ENCODE measurements at places on chromosomes 6 and 20.

GRCh38 chr6:50390416-50390815 lies 322.9 kb upstream of the TFAP2D start:
- no peak for DNase-seq

GRCh38 chr20:32773855-32774254 lies 11.7 kb downstream of the DNMT3B start:
- no peak for DNase-seq

- DNase-seq: no peak
Observed at GRCh38 chr6:61044011-61044410, 1242.0 kb downstream of the KHDRBS2 start.

DNA sequence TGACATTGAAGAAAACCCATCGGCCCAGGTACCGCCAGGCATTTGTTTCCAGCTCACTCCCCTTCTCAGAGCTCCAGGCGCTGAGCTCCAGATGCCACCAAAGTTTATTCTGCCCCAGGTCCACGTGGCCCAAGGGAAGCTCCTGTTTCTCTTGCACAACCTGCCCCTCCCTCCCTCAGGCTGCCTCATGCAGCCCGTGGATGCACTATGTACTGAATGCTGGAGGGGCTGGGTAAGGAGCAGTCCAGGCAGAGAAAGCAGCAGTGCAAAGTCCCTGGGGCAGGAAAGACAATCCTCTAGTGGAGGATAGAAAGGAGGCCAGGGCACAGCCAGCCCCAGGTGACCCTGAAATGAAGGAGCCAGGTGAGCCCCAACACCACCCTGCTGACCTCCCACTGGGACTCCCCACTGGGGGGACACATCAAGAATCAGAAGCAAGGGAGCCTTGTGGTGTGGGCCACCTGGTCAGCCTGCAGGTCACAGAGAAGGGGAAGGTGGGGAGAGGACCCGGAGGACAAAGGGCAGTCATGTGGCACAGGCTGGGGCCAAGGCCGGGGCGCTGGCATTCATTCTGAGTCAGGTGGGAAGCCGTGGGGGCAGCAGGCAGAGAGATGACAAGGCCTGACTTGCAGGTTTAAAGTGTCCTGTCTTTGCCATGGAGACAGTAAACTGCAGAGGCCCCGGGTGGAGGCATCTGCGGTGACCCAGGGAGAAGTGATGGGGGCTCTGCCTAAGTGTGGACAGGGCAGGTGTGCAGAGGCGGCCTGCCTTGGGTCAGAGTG lies 230.1 kb downstream of the PREX1 start:
- no peak for DNase-seq

- DNase-seq: no peak
Observed at GRCh38 chr6:36605560-36606391, 11.6 kb downstream of the SRSF3 start.

GRCh38 chr20:58127701-58128111 lies 100.7 kb downstream of the ANKRD60 start:
- no peak for DNase-seq

DNA sequence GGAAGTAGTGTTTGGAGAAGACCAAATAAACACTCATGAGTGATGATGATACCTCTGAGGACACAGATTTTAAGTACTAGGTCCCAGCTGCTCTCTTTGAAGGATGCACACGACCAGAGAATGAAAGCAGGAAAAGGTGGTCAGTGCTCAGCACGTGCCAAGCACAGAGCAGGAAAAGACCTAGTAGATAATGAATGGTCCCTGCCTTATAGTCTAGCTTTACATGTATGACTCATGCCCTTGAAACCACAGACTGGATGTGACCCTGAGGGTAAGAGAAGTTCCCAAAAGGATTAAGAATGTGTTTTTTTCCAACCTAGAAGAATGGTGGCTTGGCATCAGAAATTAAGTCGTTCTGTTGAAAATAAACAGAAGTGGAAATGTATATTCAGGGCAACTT lies 2.8 kb upstream of the MC3R start:
- no peak for DNase-seq

DNA sequence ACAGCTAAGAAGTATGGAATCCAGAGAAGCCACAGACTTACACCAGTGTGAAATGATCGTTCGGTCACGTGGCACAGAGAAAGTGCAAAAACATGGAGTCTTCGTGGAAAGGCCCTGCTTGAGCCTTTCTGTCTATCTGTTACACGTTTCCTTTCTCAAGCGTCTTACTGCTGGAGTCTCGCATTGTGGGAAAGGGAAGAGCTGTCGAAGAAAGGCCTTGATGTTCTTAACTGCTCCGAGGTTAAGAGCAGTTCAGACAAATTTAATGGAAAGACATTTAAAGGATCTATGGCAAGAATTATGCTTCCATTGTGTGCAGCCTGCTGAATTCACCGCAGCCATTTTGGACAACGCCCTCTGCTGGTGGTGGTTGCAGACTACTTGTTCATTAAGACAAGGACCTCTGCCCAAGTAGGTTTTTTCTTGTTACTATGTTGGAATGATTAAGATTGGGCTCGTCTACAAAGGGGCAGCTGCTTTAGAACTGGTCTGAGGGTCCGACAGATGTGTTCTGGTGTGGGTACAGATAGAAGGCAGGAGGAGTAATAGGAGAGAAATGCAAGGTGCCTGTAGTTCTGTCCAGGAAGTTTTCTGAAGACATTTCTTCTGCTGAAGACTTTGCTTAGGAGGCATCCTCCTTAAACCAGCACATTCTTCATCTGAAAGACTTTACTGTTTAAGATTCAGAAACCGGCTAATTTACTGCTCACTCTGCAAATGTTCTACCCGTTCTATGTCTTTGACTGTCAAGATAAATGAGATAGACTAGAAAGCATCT lies 24.7 kb upstream of the CCN6 start:
- DNase-seq: peak; percentile 25

DNA sequence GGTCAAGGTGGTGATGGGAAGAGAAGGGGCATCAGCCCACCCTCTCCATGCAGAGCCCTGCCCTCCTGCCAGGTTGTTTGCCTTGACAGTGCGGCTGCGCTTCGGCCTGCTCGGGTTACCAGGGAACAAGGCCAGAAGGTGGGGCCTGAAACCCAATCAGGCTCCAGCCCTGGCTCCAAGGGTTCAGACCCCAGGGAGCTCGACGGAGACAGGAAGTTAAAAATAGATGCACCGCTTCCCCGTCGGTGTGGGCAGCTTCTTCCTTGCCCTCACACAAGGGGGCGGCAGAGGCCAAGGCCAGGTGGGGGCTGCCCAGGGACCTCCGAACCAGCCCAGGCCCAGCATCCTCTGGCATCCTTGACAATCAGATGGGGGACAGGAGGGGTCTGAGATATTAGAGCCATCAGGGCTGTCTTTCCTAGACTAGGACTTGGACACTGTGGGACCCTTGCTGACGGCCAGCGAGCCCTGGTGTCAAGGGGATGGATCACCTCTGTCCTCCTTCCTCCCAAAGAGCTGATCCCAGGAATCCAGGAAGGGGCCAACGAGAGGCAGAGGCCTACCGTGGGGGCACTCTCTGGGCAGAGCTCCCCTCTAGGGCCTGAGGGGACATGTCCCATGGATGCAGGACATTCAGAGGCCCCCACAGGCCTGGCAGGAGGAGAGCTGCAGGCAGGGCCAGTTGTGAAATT lies 65.2 kb downstream of the RIPOR3 start:
- peak; percentile 20 for DNase-seq

- DNase-seq: no peak
Observed at GRCh38 chr6:45987856-45988255, 27.8 kb downstream of the CLIC5 start.

GRCh38 chr6:90315986-90316385 lies 19.3 kb upstream of the BACH2 start:
- no peak for DNase-seq

DNA sequence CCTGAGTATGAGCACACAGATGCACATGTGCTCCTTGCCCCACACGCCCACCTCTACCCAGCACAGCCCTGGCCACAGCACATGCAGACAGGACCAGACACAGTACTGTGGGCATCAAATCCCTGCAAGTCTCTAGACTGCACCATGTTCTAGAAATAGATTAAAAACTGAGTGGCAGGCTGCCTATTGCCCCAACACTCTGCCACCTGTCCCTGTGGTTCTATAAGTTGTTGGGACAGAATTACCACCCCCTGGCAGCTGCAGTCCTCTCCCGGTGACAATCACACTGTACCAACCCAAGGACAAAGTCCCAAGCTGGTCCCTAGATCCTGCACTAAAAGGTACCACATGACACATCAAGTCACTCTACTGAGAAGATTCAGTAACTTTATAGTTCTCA lies 70.2 kb downstream of the B3GAT2 start:
- no peak for DNase-seq

- no peak for DNase-seq
Observed at GRCh38 chr6:13248053-13248452, 80.3 kb downstream of the TBC1D7 start.

DNA sequence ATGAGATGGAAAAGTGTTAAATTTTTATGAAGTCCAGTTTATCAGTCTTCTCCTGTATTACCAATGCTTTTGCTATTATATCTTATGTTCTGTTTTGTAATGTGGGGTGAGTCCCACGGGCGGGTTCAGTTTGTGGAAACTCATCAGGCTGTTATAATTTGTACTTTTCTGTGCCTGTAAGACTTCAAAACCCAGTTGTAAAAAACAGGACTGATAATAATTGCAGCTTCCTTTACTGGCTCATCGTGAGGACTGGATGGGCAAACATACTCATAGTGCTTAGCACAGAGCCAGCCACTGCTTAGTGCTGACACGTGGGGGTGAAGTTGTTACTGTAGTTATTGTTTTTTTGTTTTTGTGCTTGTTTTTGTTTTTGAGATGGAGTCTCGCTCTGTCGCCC lies 45.6 kb downstream of the TGM2 start:
- no peak for DNase-seq

GRCh38 chr20:341682-342081 lies 5.2 kb upstream of the NRSN2 start:
- no peak for DNase-seq

DNA sequence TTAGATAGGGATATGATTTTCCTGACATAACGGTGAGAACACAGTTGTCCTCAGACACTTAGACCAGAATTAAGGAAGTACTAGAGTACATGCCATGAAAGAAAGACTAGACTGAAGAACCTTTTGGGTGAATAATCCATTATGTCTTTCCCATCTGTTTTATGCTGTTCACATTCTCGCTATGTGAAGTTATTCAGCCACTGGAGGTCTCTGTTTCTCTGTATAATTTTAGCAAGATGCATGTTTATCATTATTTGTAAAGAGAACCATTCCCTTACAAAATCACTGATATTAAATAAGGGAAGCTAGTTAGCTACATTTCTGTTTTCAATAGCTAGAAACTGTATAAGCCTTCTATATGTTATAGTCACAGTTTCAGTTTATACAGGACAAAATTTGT lies 391.9 kb downstream of the CD109 start:
- DNase-seq: no peak

- DNase-seq: no peak
Observed at GRCh38 chr6:14280006-14280510, 162.5 kb downstream of the CD83 start.

DNA sequence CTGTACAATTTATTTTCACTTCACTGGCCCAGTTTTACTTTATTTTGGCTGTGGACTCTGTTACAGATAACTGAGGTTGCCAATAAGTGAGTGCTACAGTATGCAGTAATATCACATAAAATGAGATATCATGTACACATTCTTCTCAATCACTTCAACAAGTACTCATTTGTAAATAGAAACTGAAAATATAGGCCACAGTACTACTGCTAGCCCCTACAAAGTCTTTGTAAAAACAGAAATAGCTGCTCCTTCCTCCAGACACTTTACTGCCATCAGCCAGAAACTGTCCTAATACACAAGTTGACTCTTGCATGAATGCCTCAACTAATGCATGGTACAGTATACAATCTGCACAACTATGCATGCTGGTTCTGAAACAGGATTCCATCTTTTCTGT lies 9.2 kb downstream of the DTNBP1 start:
- DNase-seq: no peak

- no peak for DNase-seq
Observed at GRCh38 chr20:24493661-24494459, 24.4 kb downstream of the SYNDIG1 start.

- DNase-seq: peak; percentile 46
Observed at GRCh38 chr6:20868397-20869096, 334.3 kb downstream of the CDKAL1 start.

DNA sequence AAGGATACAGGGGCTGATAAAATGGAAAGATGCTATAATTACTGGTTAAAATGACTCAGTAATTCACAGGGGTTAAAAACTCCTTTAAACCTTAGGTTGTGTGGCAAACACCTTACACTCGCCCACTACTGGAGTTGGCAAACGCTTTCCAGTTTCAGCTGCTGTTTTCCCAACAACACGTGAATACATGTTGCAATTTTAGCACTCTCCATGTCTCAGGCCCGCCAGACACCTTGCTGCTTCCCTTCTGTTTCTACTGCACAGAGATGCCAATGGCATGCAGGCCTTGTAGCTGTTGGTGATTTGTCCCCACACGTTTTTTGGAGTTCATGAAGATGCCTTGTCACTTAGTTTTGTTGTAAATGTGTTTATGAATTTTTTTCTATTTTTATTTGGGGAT lies 5.3 kb upstream of the TTPAL start:
- DNase-seq: no peak

DNA sequence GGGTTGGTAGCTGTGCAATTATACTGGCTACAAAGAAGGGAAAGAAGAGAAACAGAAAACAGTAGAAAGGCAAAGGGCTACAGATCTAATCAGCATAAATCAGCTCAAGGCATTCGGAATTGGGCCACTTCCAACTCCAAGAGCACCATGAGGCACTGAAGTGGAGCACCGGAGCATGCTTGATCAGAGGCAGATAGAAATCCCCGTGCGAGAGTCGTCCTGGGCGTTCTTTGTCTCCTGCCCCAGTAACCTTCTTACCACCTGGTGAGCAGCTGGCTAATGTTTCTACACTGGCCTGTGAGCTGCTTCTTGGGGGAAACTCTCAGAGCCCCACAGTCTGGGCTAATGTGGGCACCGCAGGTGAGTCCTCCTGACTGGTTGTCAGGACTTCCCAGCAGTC lies 16.7 kb downstream of the NEDD9 start:
- DNase-seq: no peak

- peak; percentile 88 for DNase-seq
Observed at GRCh38 chr6:113854531-113855499, 2.3 kb upstream of the MARCKS start.

GRCh38 chr20:53952528-53953096 lies 117.8 kb downstream of the BCAS1 start:
- no peak for DNase-seq

DNA sequence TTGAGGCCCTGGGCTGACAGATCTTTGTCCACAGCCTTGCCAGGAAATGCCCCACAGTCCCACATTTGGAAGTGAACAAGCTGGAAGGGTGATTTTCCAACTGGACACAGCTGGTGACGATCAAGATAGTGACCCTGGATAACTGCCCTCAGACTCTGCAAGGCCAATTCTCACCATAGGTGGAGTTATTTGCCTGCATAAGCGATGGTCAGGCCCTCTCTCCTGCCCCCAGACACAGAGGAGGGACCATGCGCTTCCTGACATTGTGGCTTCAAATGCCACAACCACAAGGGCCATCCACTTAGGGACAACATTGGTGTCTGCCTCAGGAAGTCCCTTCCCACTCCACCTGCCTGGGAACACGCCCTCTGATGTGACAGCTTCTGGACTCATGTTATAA lies 96.0 kb downstream of the JPH2 start:
- no peak for DNase-seq

Measured in NCI-H1092 (cell line).